Right renal pelvis (tissue), 4 donors: ENCODE measurements at places on chromosomes 7 and 10. TPM values are rescaled to one million over a fixed set of nuclear protein-coding genes. Genes with fewer than 3 reads are reported as not detected.

DNA2 gene
- 12.2 TPM for polyA plus RNA-seq

- DNase-seq, result no peak
Observed at GRCh38 chr7:42144604-42145003, 92.4 kb downstream of the GLI3 start.

DNA sequence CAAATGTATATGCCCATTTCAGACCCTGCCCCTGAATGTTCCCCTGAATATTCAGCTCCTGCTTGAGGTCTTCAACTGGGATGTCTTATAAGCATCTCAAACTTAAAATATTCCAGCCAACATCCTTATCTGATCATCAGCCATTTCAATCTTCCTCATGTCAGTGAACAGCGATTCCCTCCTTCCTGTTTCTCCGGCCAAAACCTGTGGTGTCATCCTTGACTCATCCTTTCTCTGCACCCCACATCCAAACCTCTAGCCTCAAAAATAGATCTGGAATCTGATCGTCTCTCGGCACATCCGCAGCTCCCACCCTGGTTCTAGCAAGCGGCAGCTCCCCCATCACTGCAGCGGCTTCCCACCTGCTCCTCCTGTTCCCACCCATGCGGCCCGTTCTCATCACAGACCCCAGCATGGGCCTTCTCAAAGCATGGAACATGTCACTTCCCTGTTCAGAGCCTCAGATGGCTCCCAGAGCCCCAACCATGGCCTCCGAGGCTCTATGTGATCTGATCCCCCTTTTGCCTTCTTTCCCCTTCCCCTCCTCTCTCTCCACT is 165.7 kb downstream of the HECW1 start:
- no peak for DNase-seq

DNA sequence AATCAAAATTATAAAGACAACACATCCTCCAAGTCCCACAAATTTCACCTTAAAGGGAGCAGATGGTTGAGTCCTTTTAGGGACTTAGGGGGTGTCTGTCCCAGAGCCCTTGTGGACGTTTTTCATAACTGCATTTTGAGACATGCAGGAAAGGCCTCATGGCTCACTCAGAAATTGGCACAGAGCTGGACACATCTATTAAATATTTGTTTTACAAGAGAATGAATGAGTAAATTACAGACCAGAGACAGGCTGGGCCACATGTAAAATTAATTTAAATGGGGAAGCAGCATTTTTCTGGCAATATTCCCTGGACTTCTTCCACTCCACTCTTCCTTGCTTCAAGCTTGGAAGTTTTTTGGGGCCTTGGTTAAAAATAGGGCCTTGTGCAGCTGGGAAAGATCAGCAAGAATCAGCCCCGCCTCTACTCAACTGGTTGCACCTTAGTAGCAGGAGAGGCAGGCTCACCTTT is 20.0 kb downstream of the LAMB1 start:
- no peak for DNase-seq

- no peak for DNase-seq
Observed at GRCh38 chr7:44100458-44101302, 3.5 kb upstream of the AEBP1 start.

DNA sequence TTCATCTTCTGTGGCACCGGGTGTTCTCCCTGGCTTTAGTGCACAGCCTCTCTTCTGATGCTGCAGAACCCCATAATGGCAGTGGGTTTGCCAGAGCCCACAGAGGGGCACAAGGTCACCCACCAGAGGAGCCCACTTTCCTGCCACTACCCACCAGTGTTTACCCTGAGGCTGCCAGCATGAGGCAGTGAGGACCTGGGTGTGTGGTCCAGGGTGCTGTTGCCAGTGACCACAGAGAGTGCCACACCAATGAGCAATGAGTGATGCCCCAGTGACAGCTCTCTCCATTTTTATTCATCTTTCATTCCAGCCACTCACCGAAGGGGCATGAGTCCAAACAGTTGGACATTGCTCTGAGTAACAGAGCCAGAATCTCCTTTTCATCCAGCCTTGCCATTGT is 34.8 kb downstream of the MTURN start:
- DNase-seq, result no peak

- DNase-seq, result no peak
Observed at GRCh38 chr10:21528236-21529031, 3.0 kb upstream of the SKIDA1 start.

DNA sequence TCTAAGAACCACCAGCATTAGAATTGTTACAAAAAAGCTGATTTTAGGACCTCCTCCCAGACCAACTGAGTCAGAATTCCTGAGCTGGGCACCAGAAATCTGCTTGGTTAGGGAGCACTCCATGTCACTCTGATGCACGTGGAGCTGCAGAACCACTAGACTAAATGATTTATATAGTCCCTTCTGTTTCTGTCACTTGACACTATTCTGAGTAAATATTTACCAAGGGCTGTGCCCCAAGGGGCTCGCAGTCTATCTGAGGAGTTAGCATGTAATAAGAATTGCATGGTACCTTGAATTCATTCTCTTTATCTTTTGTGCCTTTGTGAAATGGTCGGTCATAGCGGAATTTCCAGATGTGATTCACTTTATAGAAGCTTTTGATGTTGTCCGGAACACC is 196.0 kb upstream of the IMMP2L start:
- DNase-seq, result no peak

DNA sequence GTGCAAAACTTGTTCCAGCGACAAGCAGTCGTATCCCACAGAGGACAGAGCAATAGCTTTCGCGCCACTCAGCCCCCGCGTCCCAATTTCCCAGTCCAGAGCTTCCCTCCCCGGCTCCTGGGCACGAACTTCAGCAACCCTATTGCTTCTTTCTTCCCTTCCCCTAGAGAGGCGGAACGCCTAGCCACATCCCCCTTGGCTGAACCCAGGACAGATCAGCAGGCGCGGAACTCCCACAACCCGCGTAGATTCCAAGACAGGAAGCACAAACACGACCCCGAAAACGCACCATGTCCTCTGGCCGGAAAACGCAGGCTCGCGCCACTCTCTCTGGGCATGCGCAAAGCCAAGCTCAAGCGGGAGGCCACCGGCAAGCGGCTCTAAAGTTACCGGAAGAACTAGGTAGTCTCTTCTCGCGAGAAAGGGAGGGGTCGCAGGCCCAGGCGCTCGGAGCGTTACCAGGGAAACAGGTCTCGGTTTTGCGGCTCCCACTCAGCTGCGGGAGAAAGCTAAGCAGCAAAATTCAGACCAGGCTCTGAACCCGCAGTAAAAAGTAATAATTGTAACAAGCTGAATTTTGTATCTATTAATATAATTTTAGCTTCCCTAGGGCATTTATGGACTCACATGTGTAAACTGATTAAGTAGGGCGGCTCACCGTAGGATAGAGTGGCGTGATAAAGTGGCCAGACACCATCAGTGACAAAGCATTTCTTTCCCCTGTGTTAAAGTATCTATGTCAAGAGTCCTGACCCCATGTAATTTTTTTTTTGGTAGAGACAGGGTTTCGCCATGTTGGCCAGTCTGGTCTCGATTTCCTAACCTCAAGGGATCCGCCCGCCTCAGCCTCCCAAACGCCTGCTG is at the start of gene TMEM209:
Gene TMEM209, minus strand, starts transcription at position 323 of the 864 bp plus-strand sequence. Its CDS starts 31 bp downstream, at position 292.
- peak; percentile 99 for DNase-seq

DNA sequence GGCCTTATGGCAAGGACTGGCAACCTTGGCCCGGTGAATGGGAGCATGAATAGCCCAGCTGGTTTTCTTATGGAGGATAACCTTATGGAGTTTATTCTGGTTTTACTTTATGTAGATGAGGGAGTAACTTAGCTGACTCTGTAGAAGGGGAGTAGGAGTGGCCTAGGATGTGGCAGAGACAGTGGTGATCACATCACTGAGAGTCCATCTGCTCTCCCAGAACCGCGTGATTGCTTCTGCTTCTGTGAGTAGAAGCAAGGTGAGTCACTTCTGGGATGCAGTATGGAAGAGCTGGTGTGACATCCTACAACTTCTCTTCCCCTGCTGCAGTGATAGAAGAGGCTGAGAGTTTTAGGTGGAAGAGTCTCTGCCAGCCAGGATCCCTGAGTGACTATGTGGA is 129.2 kb downstream of the RPS24 start:
- no peak for DNase-seq

DNA sequence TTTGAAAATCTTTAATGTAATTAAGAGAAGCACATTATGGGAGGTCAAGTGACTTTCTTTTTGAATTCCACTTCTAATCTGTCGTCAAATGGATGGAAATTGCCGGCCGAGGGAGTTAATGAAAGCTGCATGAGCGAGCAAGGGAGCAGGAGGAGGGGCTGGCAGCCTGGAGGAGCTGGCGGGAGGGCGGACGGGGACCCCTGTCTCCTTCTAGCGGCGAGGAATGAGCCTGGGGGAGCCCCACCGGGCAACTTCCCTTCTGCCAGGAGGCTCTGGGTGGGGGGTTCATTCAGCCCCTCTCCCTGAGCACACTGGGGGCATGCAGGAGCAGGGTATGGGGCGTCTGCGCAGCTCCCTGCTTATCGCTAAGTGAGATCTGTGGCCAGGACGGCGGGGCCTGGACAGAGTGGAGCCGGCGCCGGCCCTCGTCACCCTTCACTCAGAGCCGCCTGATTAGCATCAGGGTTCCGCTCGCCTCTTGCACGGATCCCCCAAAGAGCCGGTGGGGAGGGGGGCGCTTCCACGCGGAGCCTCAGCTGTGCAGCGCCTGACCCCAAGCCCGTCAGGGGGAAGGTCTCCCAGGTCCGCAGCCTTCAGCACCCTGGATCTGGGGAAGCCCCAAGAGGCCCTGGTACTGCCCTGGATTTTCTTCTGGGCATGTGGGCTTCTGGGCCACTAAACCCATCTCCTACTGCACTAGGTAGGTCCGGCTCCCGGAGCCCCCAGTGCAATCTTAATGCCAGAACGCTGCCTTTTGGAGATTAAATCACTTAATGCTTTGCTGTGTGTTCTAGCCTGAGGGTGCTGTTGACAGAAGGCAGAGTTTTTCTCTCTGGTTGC is 680.8 kb downstream of the LRMDA start:
- no peak for DNase-seq
